Stimulated activated CD4-positive, alpha-beta T cell treated with anti-CD3 and anti-CD28 coated beads, Interleukin-15, amount 100 ng/mL, for 48 hours (primary cell): ENCODE measurements at places on chromosomes 5 and 9.
A peak's percentile ranks its signal among the peaks of the same experiment; 100 is the strongest.

- no peak for DNase-seq
Measured at GRCh38 chr9:10903969-10904368, 291.2 kb upstream of the PTPRD start.

DNA sequence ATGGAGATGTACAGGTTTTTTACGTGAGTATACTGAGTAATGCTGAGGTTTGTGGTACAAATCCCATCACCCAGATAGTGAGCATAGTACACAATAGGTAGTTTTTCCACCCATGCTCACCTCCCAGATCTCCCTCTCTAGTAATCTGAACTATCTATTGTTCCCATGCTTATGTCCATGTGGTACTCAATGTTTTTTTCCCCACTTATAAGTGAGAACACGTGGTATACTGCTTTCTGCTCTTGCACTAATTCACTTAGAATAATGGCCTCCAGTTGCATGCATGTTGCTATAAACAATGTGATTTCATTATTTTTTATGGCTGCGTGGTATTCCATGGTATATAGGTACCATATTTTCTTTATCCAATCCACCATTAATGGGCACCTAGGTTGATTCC is 593.9 kb downstream of the ANXA1 start:
- no peak for DNase-seq

- peak; percentile 20 for DNase-seq
Measured at GRCh38 chr5:66306105-66306843, 162.2 kb downstream of the SREK1 start.

DNA sequence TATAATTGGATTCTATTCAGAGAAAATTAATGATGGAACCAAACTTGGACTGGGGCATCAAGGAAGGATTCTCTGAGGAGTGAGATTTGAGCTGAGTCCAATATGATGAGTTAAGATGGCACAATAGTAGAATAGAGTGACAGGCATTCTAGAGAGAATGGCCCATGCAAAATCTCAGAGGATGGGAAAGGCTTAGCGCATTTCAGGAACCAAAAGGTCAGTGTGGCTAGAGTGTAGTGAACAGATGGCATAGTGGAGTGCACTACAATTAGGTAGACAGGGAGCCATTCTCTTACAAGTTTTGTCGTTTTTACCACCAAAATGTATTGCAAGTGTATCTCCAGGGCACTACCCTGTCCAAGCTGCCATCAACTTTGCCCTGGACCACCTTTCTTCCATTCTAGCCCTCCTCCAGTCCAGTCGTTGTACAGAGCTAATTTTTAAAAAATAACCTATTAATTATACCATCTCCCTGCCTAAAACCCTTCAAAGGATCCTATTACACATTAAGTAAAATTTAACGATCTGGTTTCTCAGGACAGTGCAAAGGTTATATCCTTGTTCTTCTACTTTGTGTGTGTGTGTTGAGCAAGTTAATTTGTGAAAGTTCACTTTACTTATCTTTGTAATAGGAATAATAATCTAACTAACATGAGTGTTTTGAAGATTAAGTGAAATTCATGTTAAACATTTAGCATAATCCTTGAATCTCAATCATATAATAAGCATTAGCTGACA is 211.7 kb downstream of the COMMD10 start:
- DNase-seq = no peak

- DNase-seq = no peak
Measured at GRCh38 chr9:109455861-109456260, 42.2 kb downstream of the PTPN3 start.

DNA sequence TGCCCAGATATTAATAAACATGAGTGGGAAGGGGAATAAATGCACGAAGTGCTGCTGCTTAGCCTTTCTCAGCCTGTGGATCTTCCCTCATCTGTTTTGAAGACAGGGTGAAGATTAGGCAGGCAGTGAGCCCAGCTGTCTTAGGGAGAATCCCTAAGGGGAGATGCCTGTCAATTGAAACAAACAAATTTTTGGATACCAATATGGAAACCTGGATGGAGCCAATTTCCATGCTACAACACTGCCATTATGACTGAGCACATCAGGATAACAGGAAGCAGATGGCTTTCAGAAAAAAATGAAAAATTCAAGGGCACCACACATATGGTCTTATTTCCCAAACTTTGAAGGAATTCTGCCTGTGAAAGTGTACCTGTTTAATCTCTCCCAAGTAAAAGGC is 80.3 kb downstream of the HMHB1 start:
- no peak for DNase-seq

- DNase-seq = no peak
Measured at GRCh38 chr9:37669232-37669631, 18.5 kb downstream of the FRMPD1 start.

DNA sequence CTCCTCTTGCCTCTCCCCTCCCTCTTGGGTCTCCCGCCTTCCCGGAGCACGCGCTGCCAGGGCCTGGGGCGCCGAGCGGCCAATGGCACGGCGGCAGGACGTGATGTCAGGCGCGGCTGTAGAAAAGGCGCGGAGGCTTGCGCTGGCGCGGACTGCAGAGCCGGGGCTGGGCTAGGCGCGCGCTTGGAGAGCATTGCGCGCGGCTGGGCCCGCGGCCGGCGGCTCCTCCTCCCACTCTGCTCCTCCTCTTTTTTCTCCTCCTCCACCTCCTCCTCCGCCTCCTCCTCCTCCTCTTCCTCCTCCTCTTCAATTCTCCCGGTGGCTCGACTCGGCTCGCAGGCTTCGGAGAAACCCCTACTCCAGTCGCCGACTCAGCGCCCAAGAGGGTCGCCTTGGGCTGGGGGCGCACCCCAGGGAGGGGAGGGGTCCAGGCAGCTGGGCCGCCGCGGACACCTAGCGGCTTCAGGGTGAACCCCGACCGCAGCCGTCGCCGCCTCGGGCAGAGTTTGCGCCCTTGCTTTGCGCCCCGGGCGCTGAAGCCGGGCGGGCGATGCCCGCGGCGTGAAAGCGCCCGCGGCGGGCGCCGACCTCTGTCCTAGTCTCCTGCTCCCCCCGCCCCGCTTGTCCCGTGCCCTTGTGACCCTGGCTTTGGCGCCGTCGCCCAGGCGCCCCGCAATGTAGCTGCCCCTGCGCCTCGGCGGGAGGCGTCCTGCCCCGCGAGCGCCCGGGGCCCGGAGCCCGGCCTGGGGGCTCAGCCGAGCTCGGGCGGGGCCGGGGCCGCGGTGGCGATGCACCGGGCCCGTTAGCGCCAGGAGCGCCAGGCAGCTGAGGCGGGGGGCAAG is at the start of gene LHX2:
TSS of gene LHX2 (plus strand) at position 309 of the 842 bp plus-strand sequence. CDS start 581 bp downstream, outside the sequence.
- no peak for DNase-seq

DNA sequence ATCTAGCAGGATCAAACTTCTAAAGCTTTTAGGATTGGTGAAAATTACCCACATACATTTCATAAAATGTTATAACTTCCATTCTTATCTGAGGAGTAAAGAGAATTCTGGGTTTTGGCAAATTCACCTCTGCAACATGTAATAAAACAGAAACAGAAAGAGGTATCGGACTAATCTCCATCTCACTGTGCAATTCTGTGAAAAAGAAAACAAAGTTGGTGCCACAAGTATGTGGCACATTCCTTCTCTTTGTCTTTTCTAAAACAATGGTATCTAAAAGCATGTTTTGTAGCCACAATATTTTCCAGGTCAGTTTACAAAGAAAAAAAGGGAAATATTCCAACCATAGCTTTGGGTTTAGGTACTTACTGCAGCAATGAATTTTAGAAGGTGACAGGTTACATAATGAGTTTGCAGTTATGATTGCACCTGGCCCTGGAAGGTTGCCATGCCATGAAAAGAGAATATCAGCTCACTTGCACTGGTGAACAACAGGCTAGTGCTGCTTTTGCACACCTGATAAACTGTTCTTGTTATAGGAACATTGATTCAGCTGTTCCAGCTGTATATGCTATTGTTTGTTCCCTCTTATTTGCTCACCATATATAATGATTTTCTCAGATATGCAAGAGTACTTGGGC is 491.3 kb upstream of the MEF2C start:
- DNase-seq = no peak

GRCh38 chr5:152532714-152533113 is 127.6 kb upstream of the NMUR2 start:
- DNase-seq = no peak

DNA sequence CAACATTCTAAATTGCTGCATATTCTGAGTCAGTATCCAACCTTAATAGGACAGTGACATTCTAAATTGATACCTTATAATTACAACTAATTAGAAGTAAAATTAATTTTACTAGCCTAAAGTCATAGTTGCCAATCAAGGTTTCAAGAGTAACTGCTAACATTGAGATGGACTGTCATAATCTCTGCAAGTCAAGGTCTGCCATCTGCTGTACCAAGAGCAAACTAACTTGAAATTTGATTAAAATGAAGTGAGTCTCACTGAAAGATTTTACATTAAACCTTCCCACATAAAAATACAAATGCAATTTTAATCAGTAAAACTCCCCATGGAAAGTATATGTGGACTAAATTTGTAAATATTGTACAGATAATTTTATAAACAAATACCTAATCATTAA is 235.3 kb downstream of the PRDM9 start:
- no peak for DNase-seq

DNA sequence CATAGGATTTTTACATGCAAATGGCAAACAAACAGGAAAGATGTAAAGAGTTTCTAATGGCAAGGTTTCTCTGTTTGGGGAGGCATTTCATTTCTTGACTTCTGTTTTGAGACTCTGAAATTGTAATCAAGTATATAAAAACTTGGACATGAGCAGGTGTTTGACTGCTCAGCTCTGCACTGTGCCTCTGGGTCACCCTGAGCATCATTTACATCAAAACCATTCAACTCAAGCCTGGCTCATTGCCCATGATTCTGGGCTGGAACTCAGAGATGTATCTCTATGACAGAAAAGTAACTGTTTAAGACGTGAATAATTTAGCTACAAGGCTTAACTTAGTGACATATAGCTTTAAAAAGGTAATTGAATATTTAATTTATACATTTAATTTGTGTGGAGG is 1402.4 kb upstream of the NUDT12 start:
- DNase-seq = no peak

DNA sequence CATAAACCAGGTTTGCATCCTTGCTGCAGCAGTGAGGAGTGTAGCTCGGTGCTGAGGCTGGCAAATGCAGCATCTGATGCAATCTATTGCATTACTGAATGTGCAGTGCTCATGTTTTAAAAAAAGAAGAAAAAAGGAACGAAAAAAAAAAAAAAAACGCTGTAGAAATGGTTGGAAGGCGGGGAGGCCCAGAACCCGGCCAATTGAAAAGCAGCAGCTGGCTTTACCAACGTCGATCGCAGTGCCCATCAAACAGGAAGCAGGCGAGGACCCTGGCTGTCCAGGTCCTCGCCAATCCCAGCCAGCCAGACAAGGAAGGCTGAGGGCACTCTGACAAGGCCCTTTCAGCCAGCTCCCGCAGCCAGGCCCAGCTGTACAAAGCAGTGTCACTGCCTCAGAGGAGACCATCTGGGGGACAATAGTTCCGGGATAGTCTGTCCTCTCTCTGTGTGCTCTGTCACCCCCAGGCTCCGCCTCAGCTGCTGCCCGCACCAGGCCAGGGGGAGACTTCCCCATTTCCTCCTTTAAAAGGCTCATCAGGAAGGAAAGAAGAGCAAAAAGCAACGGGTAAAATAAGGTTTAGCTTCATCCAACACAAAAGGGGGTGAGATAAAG is 21.8 kb upstream of the CPEB4 start:
- DNase-seq = no peak

GRCh38 chr9:137959641-137960411 is 82.2 kb downstream of the CACNA1B start:
- DNase-seq = no peak

GRCh38 chr5:81779125-81779915 is 28.4 kb upstream of the SSBP2 start:
- no peak for DNase-seq

- DNase-seq = no peak
Measured at GRCh38 chr5:175060257-175060656, 335.9 kb downstream of the MSX2 start.

GRCh38 chr5:60483050-60483449 is 216.9 kb downstream of the DEPDC1B start:
- DNase-seq = no peak

DNA sequence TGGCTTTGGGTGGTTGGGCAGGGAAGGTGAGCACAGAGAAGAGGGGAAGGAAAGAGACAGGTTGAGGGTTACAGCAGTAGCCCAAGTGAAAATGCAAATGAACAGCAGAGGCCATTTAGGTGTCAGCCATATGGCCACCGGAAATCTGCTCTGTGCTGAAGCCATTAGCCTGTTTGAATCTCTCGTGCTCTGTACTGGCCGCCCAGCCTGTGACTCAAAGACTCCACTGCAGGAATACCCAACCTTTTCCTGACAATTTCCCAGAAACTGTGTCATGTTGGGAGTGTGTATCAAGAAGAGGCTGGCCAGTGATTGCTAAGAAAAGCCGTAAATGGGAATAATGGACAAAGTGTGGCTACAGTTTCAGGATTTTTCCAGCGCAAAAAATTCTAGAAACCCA is 35.9 kb upstream of the RAI14 start:
- DNase-seq = no peak

DNA sequence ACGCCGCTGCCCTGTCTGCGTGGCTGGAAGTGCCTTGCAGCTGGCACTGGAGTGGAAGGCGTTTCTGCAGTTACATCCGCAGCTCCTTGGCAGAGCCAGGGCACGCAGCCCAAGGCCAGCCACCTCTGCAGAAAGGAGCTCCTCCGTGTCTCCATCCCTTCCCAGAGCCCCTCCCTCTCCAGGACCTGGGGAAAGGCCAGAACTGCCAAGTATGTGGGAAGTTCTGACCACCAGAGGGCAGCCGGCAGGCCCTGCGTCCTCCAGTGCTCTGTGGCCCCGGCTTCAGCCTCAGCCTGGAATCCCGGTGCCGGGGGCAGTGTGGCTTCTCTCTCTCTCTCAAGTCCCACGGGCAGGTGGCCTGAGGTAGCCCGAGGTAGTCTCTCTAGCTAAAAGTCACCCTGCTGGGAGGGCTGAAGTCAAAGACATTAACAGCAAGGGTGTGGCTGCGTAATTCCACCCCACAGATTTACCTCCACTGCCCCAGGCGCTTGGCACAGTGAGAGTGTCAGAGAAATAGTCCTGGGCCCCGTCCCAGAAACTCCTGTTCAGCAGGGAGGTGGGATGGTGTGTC is 101.7 kb upstream of the FCN2 start:
- DNase-seq = no peak

DNA sequence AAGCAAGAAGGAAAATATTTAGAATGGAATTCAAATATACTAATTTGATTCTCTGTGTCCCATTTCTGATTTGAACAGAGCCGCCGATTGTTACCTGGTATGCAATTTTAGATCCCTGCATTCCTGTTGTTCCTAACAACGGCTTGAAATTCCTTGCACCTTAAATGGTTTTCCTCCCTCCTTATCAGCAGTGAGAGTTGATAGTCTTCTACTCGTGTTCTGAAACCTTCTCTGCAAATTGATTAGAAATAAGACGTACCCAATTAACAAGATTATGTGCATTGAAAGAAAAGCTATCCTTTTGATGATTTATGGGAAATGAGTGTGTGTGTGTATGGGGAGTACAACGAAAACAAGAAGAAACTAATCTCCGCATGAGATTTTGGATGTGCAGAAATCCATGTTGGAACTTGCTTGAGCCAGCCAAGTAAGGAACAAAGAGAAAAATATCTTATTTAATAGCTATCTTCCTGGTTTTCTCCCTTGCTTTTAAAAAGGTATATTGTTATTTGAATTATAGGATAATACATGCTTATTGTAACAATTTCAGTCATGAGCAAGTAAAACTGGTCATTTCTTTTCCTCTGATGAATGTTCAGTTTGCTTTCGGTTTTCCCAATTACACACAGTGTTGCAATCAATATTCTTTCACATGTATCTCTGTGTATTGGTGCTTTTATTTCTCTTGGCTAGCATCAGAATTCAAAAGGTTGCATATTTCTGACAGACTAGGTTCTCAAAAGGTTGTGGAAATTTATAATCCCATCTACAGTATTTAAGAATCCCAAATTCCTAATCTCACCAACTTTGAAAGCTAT is 211.1 kb upstream of the ACTBL2 start:
- no peak for DNase-seq

GRCh38 chr9:133855802-133856521 is 117.8 kb upstream of the SARDH start:
- DNase-seq = no peak
